Cardiac septum (tissue), 1 donor: ENCODE measurements at places on chromosomes 12 and 14. TPM values are rescaled to one million over a fixed set of nuclear protein-coding genes. Genes with fewer than 3 reads are reported as not detected.

GRCh38 chr14:56491299-56492285 lies 88.0 kb upstream of the TMEM260 start:
- no peak for DNase-seq

DNA sequence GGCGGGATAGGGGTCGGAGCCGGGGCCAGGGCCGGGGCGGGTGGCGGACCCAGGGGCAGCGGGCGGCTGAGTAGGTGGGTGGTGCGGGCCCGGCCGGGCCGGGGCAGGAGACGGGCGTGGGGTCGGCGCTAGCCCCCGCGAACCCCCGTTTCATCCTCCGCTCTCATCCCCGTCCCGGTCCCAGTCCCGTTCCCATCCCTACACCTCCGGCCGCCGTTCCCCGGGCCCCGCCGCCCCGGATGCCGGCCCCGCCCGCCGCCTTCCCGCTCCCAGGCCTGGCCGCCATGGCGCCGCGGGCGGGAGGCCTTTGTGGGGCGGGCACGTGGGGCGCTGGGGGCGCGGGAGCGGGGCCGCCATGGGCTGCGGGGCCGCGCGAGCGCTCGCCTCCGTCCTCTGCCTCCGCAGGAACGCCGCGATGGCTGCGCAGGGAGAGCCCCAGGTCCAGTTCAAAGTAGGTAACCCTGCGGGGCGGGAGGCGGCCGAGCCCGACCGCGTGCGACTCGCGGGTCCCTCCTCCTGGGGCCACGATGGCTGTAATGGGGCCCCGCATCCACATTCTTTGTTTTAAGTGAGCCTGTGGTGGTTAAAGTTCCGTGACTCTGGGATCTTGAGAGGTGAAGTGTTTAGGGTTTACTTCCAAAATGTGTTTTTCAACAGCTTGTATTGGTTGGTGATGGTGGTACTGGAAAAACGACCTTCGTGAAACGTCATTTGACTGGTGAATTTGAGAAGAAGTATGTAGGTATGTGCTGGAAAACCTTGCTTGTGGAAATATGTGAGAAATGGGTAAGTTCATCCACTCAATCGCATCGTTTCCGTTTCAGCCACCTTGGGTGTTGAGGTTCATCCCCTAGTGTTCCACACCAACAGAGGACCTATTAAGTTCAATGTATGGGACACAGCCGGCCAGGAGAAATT lies 572 bp downstream of the RAN start:
- peak; percentile 12 for DNase-seq

DNA sequence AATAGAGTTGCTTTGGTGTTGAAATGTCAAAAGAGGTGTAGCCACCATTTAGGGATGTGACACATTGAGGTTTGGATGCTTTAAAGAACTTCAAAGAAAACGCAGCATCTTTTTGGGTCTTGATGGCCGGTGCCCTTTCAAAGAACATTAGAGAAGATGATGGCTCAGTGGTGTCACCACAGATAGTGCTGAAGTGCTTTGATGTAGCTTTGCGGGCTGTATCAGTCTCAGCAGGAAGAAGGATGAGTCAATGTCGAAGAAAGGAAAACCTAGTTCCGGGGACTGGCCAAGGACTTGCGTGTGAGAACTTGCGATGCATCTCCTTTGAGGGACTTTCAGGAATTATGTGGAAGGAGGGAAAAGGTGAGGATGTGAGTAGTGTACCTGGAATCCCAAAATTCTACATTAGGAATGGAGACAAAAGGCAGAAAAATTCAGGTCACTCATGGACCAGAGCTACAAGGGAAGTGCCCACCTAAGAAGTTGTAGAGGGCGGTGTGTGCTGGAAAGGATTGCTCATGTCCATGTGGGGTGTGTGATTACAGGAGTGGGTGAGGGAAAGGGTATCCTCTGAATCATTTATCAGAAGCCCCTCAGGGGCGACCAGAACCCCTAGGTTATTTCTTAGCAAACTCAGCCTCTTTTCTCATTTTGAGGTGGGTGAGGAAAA lies 39.7 kb upstream of the GZMB start:
- no peak for DNase-seq

GRCh38 chr12:93571925-93572711 lies at the start of gene SOCS2:
Gene SOCS2, plus strand, starts transcription at chr12:93572675. Its CDS starts 223 bp downstream, at chr12:93572898.
- no peak for DNase-seq

DNA sequence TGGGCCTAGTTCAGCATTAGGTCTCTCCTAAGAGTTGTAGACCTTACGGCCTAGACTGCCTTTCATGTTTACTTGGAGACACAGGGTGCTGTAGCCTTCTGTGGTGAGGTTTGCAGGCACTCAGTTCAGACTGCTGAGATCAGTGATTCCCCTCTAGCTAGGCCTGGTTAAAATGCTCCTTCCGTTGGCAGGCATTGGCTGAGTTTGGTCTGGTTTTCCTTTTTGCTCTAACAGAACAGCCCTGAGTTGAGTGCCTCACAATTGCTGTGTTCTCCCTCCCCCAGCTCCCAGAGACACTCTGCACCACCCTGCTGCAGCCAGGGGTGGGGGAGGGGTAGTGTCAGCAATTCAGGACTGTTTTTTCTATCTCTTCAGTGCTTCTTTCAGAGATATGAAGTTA lies 178.9 kb upstream of the DYRK2 start:
- no peak for DNase-seq

DNA sequence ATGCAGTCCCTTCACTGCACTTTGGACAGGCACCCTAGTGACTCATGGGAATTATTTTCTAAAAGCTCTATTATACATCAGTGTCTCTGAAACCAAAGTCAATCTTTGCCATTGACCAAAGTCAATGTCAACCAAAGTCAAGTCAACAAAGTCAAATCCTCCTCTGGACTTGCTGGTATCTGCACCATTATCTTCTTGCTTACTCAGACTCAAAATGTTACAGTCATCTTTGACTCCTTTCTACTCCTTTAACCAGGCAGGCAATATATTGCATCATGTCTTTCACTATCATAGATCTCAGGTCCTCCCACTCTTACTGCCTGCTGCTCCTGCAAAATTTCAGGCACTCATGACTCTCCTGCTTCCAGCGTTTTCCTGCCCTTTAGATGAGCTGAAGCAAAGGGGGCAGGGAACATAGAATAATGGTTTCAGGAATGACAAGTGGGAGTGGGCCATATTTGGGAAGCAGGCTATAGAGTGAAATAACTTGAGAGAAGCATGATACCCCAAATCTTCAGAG lies 39.2 kb downstream of the IGF1 start:
- DNase-seq: no peak

DNA sequence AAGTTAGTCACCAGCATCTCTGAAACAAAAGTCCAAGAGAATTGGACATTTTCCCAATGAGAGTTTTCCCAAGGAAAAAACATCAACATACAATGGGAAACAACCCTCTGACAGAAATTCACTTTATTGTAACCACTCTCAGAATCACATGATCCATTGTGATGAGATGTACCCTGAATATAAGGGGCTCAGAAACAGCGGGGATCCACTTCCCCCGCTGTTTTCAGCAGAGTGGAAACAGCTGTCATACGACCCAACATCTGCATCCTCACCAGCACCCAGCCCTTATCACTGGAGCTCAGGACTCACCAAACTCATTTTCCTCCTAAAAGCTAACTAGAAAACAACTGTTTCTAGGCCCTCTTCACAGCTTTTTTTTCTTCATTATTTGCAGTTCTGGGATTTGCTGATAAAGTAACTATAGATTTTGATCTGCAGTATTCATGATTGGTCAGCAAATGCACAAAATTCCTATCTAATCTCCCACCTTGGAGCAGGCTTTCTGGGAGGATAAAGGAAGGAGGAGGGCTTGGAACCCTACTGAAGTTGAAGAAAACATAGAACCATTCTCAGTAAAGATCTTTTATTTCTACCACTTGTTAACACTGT lies 31.3 kb downstream of the CORO1C start:
- DNase-seq: no peak

Gene PLCZ1
- not detected for total RNA-seq

Gene MARCHF9
- 13.1 TPM for total RNA-seq

Gene OR4K1
- total RNA-seq: not detected

Gene SLC6A15
- total RNA-seq: not detected
